Hepatic stellate cell (primary cell): ENCODE measurements at places on chromosomes 1 and 21.

DNA sequence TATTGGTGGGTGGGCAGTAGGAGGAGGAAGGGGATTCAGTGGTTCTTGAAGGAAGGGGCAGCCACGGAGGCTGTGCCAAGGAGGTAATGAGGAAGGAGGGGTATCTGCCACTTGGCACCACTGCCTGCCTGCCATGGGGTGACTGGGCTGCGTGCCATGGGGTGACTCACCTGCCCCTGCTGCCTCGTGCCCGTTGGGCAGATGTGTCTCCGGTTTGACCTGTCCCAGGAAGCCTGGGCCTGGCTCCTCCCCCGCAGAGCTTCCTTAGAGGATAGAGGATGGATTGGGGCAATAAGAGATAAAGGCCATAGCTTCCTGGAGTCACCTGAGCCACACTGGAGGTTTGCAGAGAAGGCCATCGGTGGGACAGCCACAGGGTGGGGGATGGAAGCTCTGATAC, 1.7 kb downstream of the PADI3 start:
- no peak for DNase-seq

GRCh38 chr1:33358114-33358794, 37.4 kb upstream of the A3GALT2 start:
- no peak for DNase-seq

DNA sequence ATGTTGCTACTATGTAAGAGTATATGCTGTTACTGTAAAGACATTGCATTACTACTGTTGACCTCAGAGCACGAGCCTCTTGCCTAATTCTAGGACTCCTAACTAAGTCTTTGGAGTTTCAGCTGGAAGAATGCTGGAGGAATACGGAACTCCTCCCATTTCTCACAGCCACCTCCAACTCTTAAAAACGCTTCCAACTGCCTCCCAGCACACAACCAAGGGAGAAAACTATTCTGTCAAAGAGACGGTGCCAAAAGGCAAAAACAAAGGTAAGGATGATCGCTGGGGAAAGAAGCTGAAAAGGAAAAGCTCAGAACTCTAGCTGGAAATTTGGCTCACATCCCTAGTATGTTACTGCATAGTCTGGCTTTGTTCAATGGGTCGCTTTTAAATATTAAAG, at the start of gene FMO2:
TSS of gene FMO2 (plus strand) at position 210 of the 400 bp plus-strand sequence. CDS start 414 bp downstream, outside the sequence.
- DNase-seq = no peak

DNA sequence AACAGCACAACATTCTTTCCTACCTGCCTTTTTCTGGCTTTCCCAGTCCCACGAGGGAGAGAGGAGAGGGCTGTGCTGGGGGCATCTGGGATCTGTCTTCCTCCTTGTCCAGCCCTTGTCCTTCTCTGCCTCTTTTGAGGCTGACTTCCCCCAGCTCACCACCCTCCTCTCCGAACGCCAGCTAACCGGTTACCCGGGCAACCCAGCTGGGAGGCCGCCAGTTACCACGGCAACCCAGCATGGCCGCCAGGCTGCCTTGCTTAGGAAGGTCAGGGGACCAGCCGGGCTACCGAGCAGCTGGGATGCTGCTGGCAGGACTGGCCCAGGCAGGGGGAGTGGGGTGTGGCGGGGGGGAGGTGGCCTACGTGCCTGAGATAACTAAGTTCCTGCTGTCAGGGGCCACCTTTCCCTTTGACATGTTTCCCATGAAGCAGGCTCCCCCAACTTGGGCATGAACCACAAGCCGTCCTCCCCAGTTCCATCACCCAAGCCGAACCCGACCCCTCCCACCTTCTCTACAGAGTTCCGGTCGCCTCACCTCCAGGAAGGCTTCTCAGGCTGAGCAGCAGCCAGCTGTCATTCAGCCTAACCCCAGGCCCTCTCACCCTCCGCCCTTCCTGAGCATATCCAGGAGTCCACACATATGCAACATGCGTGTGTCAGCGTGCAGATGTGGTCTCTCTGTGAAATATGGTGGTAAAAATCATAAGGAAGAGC, 8.7 kb downstream of the PLEKHA6 start:
- peak; percentile 86 for DNase-seq

DNA sequence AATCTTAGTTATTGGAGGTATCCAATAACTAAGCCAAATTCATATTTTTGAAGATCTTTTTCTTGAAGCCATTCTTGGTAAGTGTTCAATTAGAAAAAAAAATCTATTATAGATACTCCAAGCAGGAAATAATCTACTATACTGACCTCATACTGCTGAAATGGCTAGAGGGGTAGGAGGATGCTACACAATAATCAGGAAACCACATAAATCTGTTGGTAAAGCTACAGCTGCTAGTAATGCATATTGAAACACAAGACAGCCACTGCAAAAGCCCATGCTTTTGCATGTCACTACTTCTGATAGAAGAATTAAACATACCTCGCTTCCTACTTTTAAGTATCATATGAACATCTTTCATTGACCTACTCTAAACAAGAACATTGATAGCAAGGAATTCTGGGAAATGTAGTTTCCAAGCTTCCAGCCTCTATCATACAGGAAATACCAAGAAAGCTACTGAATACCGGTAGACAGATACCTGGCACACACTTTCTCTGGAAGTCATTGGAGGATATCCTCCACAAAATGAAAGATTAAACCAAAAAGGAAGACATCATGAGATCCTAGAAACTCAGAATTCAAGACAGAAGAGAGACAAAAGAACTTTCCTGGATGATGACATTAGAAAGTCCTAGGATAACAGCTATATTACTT, 103.0 kb upstream of the VAV3 start:
- DNase-seq = no peak

- no peak for DNase-seq
Observed at GRCh38 chr1:100876291-100876690, 18.4 kb downstream of the EXTL2 start.

GRCh38 chr1:107702946-107703571, 261.9 kb downstream of the VAV3 start:
- DNase-seq = no peak

GRCh38 chr1:44812822-44813543, 4.7 kb downstream of the BTBD19 start:
- no peak for DNase-seq

DNA sequence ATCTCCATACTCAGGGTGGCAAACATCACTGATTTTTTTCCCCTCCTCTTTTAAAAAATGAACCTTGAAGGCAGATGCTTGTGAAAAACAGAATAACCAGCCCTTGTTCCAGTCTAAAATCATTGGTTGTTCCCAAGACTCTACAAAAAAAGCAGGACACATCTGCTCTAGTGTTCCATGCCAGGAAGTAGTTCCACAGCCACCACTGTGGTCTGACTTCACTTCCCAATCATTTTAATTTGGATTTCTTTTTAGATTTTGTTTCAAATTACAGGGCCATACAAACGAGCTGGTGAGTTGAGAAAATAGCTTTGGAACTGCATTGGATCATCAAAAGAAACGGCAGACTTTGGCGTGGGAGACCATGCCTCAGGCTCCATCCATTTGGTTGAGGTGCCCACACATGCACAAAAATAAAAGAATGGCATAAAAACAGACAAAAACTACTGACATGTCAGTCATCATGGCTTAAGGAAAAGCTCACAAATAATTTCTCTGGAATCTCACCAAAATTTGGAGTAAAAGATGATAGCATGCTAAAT, 210.0 kb downstream of the GABPA start:
- DNase-seq = no peak

DNA sequence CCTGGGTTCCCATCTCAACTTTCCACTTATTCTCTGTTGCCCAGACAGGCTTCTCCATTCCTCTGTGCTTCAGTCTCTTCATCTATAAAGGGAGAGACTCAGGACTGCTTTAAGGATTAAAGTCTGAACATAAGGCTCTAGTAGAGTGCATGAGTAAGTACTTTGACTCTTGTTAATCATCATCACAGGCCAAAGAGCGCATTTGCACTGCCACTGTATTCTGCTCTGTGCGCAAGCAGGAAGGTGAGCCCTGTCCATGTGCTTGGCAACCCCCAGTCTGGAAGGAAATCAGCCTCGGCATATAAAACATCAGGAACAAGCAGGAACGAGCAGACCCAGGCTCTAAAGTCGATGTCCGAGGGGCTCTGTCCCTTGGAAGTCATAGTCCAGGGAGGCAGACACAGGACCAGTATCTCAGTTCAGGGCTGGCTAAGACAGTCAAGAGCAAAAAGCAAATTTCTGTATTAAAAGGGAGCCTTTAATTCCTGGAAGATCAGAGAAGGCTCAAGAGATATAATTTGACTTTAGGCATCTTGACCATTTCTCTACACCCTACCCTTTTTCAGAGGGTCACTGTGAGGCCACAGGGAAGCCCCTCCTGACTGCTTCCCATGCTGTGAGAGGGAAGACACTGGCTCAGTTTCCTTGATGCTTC, 131.2 kb downstream of the TRABD2B start:
- DNase-seq = no peak

DNA sequence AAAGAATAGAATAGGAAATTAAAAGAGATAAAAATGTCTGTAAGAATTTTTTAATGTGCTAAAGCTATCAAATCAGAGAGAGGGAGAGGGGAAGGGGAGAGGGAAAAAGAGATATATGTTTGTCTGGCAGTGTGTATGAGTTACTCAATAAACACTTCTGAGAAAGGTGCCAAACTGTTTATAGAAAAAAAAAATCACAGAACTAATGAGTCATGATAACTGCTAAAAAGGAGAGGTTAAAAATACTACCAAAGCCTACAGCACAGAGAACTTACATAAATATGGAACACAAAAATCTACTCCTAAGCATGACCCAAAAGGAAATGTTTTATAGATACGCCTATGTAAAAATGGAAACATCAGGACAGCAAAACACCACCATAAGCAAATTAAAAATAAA, 45.4 kb downstream of the SELENOF start:
- no peak for DNase-seq

- DNase-seq = no peak
Observed at GRCh38 chr21:16070207-16070651, 340.4 kb downstream of the USP25 start.

- DNase-seq = no peak
Observed at GRCh38 chr1:207871117-207871649, 39.7 kb downstream of the CD34 start.

- DNase-seq = no peak
Observed at GRCh38 chr1:81529014-81529413, 271.7 kb upstream of the ADGRL2 start.

- DNase-seq = no peak
Observed at GRCh38 chr1:68704800-68705443, 208.0 kb upstream of the DEPDC1 start.

DNA sequence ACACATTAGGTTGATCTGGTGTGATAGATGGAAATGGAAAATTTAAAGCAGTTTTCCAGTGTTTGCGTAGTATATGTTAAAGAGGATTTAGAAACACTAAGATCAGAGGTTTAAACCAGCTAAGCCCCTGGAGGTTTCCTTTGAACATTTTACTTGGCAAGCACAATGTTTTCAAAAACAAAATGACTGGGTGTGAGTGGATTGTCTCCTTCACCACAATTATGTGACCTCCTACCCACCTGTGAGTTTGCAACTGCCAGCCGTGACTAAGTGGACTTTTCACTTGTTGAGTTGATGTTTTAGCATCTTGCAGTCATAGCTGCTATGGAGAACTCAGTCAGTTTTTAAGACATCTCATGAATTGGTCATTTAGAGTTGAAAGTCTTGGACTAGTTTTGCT, 4.7 kb downstream of the CCDC190 start:
- DNase-seq = peak; percentile 54

DNA sequence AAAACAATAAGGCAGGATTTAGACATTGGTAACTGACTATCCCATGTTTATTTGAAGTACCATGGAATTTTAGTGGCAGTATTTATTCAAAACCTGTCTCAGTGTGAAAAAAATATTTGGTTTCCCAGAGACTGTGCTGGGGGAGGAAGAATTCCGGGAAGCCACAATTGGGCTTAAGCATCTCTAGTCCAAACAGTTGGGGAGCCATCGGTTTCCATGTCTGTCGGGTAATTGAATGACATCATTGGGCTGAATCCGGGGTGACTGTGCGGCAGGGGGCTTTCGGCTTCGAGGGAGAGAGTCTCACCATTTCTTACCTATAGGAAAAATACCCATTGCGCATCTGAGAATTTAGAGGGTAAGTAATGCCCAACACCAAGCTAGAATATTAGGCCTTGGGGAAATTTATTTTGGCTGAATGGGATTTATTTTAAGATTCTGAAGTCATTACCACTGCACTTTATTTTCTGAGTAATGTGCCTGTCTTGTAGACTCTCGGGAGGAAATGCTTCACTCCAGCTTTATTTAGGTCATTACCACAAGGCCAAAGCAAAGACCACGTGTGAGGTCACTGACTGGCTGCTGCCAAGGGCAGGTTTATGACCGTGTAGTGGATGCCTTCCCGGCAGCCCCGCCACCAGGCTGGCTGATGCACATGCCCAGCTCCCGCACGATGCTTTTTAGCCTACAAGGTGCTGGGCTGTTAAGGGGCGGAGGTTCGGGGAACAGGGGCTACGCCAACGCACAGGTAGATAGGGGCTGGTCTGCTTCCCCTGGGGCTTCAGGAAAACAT, 23.1 kb upstream of the UMODL1 start:
- peak; percentile 97 for DNase-seq

DNA sequence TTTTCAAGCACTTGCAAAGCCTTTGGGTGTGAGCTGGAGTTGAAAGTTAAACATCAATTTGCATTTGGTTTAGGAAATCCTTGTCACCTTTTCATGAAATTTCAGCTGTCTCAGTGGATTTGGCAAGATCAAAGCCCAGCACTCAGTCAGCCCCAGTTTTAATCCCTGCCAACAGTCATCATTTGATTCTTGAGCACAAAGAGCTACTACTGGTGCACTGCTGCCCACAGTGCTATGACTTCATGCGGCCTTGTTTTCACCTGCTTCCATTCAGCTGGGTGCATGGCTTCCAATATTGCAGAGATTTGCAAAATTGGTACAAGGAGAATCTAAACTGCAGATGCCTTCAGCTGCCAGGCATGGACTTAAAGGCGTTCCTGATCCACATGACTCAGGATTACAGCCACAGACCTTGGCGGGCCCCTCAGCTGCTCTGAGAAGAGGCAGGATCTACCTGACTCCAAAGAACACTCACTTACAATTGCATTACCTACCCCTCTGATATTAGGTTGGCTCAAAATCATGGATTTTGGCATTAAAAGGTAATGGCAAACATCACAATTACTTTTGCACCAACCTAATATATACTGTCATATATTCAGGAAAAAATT, 259.1 kb downstream of the DSCAM start:
- DNase-seq = no peak

DNA sequence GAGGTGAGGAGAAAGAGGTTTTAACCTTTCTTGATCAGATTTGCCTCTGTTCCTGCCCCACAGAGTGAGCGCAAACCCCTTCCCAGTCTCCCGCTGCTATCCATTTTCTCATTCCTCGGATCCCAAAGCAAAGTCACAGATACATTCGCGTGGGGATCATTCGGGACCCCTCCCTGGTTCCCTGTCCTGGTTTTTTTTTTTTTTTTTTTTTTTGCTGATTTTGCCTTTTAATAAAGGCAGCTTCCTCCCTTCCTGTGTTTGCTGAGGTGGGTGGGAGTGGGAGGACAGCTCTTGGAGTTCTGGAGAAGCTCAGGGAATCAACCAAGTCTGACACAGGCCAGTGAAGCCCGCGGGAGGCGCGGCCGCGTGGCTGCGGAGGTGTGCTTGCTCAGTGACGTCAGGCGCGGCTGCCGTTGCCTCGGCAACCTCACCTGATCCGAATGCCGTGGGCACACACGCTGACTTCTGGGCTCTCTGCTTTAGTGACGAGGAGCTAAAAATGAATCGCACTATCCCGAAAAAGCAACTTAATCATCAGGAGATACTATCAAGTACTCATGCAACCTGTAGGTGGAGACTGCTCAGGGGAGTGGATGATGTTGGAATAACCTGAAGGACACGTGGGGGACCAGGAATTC, 106.4 kb downstream of the TBX19 start:
- DNase-seq = no peak

- no peak for DNase-seq
Observed at GRCh38 chr1:242201090-242201489, 202.2 kb upstream of the MAP1LC3C start.
